ENCODE measurements at places on chromosomes 16 and 17.

DNA sequence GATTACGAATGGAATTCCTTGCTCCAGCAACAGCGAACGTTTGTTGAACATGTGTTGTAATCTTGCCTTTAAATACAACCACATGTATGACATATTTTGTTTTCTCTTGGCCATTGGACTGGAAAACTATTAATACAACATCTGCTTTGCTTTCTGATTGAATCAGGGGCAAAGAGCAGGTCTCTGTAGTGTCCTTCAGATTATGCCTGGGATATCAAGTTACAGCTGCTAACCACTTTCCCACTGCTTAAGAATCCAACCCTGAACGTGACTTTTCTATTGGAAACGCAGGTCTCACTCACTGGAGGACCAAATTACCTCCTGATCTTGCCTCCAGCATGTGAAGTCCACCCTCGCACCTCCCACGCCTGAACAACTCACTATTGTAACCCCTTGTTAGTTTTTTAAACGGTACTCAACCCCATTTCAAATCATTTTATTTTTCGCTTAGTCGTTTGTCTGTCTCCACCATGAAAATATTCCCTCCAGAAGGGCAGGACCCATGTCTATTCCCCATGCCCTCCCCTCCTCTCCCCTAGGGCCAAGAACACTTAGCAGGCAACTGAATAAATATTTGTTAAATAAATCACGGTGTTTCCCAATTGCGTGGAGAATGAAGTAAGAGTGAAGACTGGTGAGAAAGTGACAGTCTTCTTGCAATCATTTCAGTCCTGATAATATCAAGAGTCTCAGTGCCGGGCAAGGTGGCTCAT is 57.4 kb upstream of the MRTFB start:
- no peak for DNase-seq

DNA sequence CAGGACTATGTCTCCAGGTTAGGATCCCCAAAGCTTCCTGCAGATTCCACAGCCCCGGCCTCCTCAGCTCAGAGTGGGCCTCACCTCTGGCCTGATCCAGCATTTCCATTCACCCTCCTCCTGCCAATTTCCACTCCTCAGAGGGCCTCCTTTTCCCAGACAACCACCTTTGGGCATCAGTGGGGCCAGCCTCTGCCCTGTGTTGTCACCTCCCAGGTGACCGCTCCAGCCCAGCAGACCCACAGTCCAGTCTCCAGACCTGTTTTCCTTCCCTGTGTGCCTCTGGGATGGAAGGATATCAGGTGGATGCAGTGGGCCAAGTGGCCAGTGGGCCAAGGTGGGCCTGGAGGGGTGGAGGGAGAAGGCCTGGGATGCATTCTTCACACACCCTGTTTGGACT is 32.7 kb downstream of the B9D1 start:
- DNase-seq, result no peak

- no peak for DNase-seq
These were observed 9.1 kb downstream of the NAGPA start for GRCh38 chr16:5024632-5025031.

- DNase-seq, result peak; percentile 50
These were observed 2.5 kb upstream of the HS3ST6 start for GRCh38 chr16:1920727-1921171.

DNA sequence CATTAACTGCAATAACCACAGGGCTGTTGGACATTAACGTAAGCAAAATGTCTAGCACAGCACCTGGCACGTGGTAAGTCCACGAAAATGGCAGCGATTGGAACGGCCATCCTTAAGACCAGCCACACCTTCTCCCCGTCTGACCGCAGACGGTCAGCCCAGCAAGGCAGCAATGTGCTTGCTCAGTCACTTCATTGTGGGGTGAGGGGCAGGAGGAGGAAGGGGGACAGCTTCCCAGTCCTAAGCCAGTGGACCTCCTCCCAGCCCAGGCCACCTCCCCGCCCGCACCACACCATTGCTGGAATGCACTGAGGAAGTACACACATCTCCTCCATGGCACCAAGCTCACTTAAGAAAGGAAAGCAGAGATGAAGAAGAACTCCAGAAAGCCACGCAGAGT is 8.6 kb upstream of the MYLK3 start:
- DNase-seq, result no peak

DNA sequence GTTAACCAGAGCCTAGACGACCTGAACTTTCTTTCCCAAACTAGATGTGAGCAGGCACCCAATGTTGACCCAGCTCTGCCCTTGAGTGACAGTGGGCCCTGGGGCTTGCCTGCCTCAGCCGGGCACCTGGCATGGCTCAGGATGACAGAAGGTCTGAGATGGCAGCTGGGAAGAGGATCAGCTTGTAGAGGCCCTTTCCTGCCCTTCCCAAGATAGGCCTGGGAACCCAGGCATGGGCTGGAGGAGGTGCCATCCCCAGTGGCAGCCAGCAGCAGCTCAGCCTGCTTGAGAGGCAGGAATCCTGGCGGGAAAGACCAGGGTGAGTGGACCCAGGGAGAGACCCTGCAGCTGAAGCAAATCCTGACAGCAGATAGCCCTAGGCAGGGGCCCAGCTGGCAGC is 59.1 kb downstream of the PIPOX start:
- no peak for DNase-seq

Measured in stimulated activated CD8-positive, alpha-beta memory T cell treated with anti-CD3 and anti-CD28 coated beads, Interleukin-4, amount 100 ng/mL, for 48 hours (primary cell).